ENCODE measurements at places on chromosomes 7 and 10.
A peak's percentile ranks its signal among the peaks of the same experiment; 100 is the strongest.

DNA sequence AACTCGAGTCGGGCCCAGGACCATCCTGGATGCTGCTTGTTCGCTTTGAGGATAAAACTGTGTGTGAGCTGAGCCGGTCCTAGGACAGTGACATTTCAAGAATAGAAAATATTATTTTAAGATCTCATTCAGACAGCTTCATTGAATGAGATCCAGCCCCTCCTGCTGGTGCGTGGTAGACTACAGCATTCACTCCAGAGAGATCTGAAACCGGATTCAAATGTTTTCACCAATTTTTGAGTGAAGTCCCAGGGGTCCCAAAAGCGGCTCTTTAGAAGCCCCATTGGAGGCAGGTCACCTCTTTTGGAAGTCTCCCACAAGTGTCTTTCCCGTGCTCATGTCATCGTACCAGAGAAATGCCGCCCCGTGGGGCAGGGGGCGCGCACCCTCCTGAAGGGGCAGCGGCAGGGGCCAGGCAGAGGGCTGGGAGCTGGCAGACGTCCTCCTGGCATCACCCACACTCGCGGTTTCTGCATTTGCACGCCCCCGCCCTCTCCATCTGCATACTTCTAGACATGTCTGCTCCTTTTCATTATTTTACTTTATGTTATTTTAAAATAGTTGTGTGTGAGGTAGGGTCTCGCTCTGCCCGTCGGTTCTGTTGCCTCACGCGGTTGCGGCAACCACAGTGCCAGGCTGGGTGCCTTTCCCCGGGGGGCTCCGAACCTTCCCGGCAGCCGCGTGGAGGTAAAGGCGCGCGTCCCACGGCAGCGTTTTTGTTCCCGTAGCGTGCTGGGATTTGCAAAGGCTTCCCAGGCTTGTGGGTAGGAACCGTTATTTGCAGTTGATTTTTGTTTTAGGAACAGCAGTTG, 52.3 kb upstream of the DPYSL4 start:
- no peak for DNase-seq

DNA sequence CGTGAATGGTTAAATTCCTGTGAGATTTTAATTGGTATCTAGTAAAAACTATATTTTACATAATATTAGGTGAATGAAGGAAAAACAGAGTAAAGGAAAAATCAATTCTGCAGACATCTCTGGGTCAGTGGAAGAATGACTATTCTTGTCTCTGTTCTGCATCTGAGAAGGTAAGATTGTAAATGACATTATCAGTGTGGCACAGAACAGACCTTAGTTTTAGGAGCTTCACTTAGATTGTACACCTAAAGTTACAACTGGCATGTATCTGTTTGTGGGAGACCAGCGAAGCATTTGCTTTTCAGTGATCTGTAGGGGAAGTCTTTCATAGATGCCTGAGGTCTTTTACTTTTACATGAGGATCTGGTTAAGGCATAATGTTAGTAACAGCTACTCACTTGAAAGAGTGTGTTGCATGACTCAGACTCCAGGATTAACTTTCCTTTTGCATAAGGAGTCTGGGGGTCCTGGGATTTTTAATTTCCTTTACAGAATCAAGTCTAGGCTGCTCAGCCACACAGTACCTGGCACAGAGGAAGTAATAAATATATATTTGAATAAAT, 56.2 kb downstream of the JMJD1C start:
- DNase-seq = peak; percentile 22

- no peak for DNase-seq
These were observed 8.5 kb downstream of the IL15RA start for GRCh38 chr10:5968681-5969453.

- DNase-seq = no peak
These were observed 4.1 kb downstream of the VAX1 start for GRCh38 chr10:117134056-117134305.

DNA sequence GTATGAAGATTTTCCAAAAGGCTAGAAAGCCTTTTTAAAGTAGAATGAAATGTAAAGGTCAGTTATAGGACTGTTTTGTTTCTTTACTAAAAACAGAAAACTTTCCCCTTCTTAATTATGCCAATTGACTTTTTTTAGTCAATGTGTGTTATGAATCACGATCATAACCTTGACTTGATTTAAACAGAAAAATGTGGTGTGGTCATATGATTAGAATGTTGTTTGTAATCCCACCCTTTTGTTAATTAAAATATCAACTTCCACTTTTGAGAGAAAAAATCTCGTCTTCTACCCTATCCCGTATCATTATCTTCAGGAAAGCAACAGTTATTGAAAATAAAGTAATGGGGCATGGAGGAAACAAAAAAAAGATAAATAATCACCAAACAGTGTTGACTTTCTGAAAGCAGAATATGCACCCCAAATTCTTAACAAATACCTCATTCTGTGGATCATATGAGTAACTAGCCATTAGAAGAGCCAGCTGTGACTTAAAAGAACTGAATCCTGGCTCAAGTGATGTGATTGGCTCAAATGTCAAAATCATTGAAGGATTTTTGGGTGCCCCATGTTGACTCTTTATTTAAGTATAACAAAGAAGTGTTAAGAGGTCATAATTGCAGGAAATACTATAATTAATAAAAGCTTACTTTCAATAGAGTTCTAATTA, 32.3 kb upstream of the SLC16A12 start:
- no peak for DNase-seq

GRCh38 chr7:95737828-95738505, 34.4 kb upstream of the DYNC1I1 start:
- DNase-seq = no peak

- no peak for DNase-seq
These were observed 967 bp downstream of the ELFN1 start for GRCh38 chr7:1670894-1671593.

Measured in AG08396 (cell line).